ENCODE measurements at places on chromosomes 12 and 14.

GRCh38 chr12:57224973-57225679, 4.4 kb upstream of the SHMT2 start:
- DNase-seq: no peak

DNA sequence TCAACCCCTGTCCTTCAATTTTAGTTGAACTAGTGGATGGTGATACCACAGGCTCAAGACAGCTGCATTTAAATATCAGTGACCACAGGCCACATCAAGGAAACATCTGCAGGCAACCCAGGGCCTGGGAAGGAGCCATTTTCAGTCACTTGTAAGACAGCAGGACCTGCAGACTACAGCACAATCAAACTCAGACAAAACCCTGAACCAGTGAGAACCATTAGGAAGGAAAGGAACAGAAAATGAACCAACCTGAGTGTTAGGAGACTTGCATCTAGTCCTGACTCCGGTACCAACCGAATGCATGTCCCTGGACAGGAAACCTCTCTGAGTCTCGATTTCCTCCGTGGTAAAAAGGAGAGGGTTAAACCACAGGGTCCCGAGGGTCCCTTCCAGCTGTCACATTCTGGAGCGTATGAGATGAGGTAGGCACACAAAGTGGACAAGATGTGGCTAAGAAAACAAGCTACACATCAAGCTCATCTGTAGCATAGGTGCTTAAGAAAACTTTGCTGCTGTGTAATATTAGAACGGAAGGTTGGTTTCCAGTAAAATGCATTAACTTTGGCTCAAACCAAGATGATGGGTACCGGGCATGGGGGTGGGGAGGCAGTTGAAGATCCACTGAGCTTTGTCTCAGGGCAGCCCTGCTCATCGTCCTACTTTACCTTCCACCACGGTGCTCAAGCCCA, 1.6 kb upstream of the CDKN1B start:
- DNase-seq: no peak

- DNase-seq: no peak
Measured at GRCh38 chr12:8465301-8465996, 9.7 kb downstream of the CLEC6A start.

- DNase-seq: no peak
Measured at GRCh38 chr14:59591641-59592370, 15.2 kb upstream of the CCDC175 start.

- no peak for DNase-seq
Measured at GRCh38 chr12:95857799-95858198, 953 bp upstream of the SNRPF start.

DNA sequence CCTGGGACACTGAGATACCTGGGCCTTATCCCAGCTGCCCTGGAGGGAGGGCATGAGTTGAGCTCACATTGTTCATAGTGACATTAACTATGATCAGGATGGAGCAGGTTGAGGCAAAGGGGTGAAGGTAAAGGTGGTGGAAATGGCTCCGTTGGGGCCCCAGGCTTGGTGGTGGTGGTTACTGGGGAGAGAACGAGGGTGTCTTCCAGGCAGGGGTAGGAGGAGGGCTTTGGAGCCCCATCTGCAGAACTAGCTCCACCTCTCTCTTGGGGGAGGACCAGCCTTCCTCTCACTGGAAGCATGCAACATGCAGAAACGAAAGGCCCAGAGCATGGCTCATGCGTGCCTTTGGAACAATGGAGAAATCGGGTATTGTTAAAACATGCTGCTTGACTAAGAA, 217.0 kb downstream of the SLC41A2 start:
- no peak for DNase-seq

- DNase-seq: no peak
Measured at GRCh38 chr14:50006141-50006540, 110.2 kb downstream of the VCPKMT start.

DNA sequence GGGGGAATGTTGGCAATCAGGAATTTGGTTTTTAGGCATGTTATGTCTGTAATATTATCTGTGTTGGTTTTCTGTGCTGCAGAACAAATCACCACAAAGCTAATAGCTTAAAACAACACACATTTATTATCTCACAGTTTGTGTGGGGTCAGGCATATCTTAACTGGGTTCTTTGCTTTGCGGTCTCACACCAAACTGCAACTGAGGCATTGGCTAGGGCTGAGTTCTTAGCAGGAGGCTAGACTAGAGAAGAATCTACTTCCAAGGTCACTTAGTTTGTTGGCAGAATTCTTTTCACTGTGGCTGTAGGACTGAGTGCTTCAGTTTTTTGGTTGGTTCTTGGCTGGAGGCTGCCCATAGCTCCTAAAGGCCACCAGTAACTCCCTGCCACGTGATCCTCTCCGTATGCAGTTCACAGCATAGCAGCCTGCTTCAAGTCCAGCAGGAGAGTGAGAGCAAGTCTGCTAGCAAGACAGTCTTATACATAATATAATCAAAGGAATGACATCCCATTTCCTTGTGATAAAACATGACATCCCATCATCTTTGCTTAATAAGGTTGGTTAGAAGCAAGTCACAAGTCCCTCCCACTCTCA, 21.6 kb downstream of the ATF1 start:
- no peak for DNase-seq
